HFF-Myc (cell line): ENCODE measurements at places on chromosomes 2 and 18.

DNA sequence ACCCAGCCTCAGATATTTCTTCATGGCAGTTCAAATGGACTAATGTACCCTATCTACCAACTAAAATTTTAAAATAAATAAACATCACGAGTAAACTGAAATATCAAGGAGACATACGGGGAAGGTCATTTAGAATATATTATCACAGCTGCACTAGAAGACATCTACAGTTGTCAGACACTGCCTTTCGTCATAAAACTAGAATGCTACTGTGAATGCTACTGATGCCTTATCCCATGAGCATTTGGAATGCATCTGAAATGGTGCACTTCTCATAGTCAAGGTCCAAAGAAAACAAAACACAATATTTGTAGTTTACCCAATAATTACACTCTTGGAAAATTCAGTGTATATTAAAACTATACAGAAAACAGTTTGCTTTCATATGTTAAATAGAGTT lies 165.2 kb downstream of the MREG start:
- DNase-seq: no peak

- no peak for DNase-seq
These were observed 57.7 kb downstream of the CD28 start for GRCh38 chr2:203763938-203764664.

- DNase-seq: no peak
These were observed 5.7 kb downstream of the RPL37A start for GRCh38 chr2:216504376-216504762.

DNA sequence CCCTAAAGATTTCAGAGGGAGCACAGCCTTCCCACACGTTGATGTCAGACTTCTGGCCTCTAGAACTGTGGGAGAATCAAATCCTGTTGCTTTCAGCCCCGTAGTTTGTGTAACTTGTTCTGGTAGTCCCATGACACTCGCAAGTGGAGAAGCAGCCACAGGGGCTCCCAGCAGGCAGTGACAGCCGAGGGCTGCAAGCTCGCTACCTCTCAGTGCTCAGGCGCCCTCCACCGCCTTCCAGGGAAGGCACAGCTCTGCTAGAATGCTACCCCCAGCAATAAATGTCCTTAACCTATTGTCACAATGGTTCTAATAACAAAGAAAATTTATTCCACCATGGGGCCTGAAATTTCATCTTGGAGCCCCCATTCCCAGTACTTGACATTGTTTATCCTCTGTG lies 143.1 kb upstream of the ZNF236 start:
- DNase-seq: no peak

DNA sequence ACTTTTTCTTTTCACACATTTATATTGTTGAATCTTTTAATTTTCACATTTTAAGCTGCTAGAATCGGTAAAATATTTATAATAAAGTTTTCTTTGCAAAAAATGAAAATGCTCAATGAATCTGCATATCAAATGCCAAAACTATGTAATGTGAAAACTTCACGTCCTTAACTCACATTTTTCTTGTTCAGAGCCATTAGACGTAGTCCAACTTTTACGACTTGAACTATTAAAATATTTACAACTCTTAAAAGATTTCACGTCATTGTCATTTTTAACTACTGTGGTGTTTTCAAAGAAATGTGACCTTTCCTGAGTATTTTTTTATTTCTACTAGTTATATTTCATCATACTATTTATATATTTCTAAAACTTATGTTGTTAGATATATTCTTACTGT lies 54.9 kb downstream of the MRPS9 start:
- DNase-seq: no peak

- no peak for DNase-seq
These were observed 480.8 kb downstream of the PLCL1 start for GRCh38 chr2:198285216-198285615.

GRCh38 chr2:145760781-145761649 lies 1241.1 kb upstream of the ZEB2 start:
- DNase-seq: no peak

DNA sequence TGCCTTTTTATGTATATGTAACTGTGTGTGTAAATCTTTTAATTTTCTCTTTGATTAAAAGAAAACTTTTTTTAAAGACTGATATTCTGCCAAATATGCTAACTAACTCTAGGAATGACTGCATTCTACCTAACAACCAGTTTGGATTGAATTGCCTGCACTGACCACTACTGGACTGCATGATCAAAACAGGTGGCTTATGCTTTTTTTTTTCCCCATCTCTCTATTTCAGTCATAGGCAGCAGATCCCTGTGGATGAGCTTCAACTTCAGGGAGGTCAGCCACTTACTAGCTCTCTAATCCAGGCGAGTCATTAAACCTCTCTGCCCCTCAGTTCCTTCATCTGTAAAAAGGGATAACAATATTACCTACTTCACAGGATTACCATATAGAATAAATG lies 138.6 kb upstream of the SERTAD2 start:
- DNase-seq: no peak

GRCh38 chr18:44065206-44065605 lies 615.5 kb upstream of the SETBP1 start:
- no peak for DNase-seq

- no peak for DNase-seq
These were observed 81.5 kb downstream of the NCKAP5 start for GRCh38 chr2:133486771-133487191.

DNA sequence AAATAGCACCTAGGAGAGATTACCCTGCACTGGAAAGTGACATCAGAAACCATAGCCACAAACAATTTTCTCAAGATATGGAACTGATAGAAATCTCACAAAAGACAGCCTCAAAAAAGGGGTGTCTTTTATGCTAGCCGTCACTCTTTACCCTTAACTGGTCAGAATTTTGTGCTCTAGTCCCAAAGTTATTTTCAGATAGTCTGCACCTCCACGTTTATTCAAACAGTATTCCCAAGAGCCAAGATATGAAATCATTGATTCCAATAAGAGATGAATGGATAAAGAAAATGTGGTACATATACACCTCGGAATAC lies 23.5 kb upstream of the PMAIP1 start:
- no peak for DNase-seq

- no peak for DNase-seq
These were observed 334.0 kb downstream of the TRIB2 start for GRCh38 chr2:13050764-13051163.

DNA sequence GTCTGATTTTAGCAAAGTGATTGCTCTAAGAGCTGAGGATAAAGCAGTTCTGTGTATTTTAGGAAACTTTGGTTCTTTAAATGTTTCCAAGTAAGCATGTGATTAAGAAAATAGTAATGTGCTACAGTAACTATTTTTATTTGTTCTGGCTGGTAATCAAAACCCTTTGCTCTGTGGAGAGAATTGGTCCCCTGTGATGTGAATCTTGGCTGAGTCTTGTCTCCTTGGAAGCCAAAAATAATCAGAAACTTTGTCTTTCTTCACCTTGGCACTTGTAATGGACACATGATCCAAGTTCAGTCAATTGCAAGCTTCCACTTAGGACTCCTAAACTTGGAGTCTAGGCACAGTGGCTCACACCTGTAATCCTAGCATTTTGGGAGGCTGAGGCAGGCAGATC lies 422.7 kb upstream of the CDH20 start:
- no peak for DNase-seq

DNA sequence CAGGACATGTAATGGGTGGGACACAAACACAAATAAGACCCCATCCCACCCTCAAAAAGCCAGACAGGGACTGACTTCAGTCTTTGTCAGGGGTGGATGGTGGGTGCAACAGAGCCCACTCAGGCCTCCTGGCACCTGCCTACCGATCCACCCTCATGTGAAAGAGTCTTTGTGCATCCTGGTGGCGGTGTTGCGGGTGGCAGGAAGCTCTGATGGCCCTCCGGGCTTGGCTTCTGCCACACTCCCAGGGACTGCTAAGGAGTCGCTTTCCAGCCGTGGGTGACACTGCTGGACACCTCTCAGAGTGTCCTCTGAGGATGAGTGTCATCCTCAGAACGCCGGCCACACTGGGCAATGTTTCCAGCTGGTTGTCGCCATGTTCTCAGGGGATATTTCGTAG lies 92.6 kb downstream of the LDLRAD4 start:
- DNase-seq: no peak

- no peak for DNase-seq
These were observed 2.9 kb downstream of the ALS2 start for GRCh38 chr2:201777869-201778268.

- peak; percentile 42 for DNase-seq
These were observed 17.2 kb downstream of the SH3YL1 start for GRCh38 chr2:246489-247144.

DNA sequence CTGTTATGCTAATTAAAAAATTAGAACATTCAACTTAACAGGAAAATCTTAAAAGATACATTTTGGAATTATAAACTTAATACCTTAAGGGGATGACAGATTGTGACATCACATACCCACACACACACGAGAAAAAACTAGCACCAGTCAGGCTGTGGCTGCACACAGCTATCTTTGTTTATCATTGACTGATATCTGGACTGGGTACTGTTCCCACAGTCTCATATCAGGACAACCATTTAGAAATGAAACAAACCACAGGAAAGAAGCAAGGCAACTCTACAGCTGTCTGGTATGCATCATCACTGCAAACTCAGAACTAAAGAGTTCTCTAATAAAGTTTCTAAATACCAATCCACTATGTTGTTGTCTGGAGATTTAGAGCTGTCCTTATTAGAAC lies 210.9 kb upstream of the SMAD7 start:
- DNase-seq: no peak

- DNase-seq: no peak
These were observed 129.1 kb upstream of the ALKAL2 start for GRCh38 chr2:417006-417405.

GRCh38 chr2:169093535-169093934 lies 24.2 kb downstream of the DHRS9 start:
- DNase-seq: no peak

DNA sequence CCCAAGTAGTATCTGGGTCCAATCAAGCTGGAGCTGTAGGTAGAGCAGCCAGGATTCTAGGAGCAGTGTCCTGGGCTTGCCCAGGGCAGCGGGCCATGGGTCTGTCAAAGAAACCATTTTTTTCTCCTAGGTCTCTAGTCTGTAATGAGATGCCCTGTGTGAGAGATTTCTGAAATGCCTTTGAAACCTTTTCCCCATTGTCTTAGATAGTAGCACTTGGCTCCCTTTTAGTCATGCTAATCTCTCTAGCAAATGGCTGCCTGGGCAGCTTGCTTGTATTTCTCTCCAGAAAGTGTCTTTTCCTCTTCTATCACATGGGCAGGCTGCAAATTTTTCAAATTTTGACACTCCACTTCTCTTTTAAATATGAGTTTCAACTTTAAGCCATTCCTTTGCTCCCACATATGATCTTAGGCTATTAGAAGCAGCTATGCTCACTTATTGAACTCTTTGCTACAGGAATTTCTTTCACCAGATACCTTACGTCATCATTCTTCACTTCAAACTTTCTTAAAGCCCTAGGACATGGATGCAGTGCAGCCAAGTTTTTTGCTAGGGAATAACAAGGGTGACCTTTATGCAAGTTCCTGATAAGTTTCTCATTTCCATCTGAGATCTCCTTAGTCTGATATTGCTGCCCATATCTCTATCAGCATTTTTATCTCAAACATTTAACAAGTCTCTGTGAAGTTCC lies 890.2 kb upstream of the VRK2 start:
- DNase-seq: no peak

DNA sequence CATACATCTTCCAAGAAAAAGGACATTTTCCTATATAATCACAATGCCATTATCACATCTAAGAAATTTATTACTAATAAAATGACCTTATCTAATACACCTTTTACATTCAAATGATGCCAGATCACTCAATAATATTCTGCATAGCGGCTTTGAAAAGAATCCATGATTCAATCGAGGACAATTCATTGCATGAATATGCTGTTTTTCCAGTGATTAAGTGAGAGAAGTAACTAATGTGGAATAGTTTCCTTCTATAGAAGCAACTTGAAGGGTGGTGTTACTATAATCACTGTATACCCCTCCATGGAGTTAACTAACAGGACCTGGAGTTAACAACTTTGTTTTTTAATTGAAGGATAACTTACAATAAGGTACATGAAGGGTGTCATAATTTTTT lies 9.1 kb downstream of the PLEK start:
- DNase-seq: no peak

DNA sequence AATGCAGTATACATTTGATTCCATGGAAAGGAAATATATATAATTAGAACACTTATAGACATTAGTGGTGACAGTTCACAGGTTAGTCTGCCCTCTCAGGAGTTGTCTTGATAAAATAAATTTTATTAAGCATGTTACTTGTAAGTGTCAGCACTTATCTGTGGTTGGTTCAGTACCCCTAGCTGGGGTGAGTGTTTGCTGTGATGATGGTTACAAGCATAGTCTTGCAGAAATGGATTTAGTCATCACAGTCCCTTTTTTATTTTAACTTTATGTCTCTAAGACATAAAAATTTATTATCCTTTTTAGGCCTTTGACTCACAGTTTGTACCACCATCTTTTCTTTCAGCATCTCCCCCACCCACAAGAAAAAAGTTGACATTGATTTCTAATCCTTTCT lies 52.1 kb downstream of the NCK2 start:
- no peak for DNase-seq

DNA sequence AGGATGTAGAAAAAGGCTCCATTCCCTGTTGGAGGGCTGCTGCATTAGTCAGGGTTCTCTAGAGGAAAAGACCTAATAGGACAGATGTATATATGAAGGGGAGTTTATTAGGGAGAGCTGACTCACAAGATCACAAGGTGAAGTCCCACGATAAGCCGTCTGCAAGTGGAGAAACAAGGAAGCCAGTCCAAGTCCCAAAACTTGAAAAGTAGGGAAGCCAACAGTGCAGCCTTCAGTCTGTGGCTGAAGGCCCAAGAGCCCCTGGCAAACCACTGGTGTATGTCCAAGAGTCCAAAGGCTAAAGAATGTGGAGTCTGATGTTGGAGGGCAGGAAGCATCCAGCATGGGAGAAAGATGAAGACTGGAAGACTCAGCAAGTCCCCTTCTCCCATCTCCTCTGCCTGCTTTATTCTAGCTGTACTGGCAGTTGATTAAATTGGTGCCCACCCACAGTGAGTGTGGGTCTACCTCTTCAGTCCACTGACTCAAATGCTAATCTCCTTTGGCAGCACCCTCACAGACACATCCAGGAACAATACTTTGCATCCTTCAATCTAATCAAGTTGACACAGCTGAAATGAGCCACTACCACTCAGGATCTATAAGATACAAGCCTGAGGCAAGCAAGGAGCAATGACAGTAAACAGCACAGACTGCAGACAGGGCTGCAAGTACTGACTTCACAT lies 30.0 kb upstream of the ATG16L1 start:
- DNase-seq: no peak

DNA sequence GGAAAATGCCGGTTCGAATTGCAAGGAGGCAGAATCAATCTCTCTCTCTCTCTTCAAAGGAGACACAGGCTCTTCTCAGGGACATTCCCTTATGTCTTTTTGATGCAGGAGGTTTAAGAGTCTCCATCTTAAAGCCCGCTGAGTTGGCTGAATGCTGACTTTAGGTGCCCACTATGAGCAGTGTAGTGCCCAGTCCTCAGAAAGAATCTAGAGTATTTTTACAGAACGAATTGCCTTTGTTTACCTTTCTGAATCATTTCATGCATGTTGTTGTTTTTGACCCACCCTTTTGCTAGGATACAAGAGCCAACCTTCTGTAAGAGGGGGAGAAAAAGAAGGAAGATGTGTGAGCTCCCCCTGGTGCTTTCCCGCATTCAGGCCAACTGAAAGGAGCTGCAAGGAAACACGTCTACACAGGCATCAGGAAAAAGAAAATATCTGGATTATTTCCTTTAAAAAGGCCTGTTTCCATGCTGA lies 193.5 kb upstream of the TCF4 start:
- DNase-seq: peak; percentile 57

- DNase-seq: no peak
These were observed 51.0 kb upstream of the ROCK2 start for GRCh38 chr2:11395389-11395788.
